ENCODE measurements at places on chromosomes 16 and 17. TPM values are rescaled to one million over a fixed set of nuclear protein-coding genes. Genes with fewer than 3 reads are reported as not detected.

- DNase-seq = peak; percentile 35
These were observed 13.1 kb upstream of the PRR35 start for GRCh38 chr16:546909-547770.

DNA sequence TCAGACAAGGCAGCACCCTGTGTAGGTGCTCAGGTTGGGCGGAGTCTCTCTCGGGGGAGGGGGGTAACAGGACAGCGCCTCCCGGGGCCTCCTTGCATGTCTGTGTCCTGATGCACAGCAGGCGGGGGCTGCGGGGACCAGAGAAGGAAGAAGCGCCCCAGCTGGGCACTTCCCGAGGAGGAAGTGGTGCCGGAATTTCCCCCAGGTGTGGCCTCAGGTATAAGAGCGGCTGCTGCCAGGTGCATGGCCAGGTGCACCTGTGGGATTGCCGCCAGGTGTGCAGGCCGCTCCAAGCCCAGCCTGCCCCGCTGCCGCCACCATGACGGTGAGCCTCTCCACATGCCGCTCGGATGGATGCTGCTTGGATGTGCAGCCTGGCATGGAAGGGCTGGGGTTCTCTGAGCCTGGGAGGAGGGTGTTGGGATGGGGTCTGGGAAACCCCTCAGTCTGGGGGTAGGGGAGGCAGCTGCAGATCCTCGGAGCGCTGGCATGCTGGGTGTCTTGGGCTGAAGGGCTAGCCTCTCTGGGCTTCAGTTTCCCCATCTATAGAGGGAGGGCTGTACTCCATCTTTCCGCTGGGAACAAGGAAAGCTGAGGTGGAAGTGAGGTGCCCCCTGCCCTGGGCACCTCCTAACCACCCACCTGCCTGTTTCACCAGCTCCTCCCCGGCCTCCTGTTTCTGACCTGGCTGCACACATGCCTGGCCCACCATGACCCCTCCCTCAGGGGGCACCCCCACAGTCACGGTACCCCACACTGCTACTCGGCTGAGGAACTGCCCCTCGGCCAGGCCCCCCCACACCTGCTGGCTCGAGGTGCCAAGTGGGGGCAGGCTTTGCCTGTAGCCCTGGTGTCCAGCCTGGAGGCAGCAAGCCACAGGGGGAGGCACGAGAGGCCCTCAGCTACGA is at the start of gene IL17C:
IL17C (plus strand) TSS at position 250 of the 908 bp plus-strand sequence; CDS start at position 320, 70 bp downstream.
- no peak for DNase-seq

GRCh38 chr17:13940858-13941665 is 128.2 kb upstream of the COX10 start:
- no peak for DNase-seq

GRCh38 chr16:66298571-66299120 is 67.8 kb upstream of the CDH5 start:
- no peak for DNase-seq

DNA sequence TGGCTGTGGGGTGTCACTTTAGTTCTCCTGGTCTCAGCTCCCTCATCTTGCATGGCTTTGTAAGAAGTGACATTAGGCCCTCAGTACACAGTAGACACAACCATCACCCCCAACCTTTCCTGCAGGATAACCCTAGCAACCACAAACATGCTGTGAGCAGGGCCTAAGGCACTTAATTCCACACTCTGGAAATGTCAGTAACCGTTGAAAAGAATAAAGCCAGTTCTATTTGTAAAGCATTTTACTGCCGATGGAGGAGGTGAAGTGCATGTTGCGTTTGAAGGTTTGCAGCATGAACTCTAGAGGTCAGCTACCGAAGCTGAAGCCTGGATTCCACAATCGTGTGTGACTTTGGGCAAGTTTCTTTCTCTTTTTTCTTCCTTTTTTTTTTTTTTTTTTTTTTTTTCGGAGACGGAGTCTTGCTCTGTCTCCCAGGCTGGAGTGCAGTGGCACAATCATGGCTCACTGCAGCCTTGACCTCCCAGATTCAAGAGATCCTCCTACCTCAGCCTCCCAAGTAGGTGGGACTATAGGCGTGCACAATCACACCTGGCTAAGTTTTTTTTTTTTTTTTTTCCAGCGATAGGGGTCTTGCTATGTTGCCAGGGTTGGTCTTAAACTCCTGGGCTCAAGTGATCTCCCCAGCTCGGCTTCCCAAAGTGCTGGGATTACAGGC is 26.1 kb upstream of the TOB1 start:
- no peak for DNase-seq

Gene GPRC5C
- 77.5 TPM for total RNA-seq

- DNase-seq = peak; percentile 50
These were observed 31.5 kb downstream of the CDK5RAP3 start for GRCh38 chr17:48002266-48002915.

- DNase-seq = no peak
These were observed 66.6 kb upstream of the ELAC2 start for GRCh38 chr17:13084420-13084819.

Measured in lung (tissue), 17 donors.